NCI-H748 treated with DMSO at 0.1 percent for 48 hours (cell line): ENCODE measurements at places on chromosomes 6 and 20.

DNA sequence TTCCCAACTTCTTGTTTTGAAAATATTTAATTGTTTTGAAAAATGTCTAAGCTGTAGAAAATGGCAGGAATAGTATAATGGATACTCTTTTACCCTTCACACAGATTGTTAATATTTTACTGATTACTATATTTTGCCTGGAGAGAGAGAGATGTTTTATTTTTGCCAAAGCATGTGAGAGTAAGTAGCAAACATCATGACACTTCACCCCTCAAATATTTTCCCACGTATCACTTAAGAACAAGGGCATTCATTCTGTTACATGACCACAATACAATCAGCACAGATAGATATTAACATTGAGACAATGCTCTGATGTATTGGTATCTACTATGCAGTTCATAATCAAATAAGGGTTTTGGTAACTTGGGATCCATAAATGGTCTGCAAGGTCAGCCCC is 116.5 kb downstream of the CCDC170 start:
- no peak for DNase-seq

DNA sequence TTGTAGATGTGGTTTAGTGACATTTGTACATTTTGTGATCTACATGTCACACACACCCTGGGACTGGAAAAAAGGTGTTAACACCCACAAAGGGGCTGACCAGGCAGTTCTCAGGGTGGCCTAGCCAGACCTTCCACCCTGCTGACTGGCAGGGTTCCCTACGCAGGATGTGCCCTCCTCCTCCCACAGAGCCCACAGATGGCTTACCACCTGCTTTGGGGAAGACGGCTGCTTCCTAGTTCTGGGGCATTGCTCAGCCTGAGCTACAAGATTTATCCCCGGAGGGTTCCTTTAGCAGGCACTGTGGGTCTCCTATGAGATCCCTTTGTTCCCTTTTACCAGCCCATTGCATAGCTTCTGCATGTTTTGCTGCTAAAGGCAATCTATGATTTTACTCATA is 35.1 kb downstream of the SNAP25 start:
- no peak for DNase-seq

GRCh38 chr20:63394069-63394919 is 33.1 kb upstream of the CHRNA4 start:
- DNase-seq, result no peak

DNA sequence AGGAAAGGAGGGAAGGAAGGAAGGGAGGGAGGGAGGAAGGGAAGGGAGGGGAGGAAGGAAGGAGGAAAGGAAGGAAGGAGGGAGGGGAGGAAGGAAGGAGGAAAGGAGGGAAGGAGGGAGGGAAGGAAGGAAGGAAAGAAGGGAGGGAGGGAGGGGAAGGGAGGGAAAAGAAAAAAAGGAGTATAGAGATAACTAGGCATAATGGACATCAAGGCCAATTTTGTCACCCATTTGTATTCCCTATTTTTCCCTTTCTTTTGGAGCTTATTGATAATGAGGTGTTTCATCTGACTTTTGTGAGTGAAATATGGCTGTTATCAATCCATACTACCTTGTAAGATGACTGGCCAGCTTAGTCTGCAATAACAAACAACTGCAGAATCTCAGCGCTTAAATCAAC is 282.0 kb upstream of the FLRT3 start:
- DNase-seq, result no peak

DNA sequence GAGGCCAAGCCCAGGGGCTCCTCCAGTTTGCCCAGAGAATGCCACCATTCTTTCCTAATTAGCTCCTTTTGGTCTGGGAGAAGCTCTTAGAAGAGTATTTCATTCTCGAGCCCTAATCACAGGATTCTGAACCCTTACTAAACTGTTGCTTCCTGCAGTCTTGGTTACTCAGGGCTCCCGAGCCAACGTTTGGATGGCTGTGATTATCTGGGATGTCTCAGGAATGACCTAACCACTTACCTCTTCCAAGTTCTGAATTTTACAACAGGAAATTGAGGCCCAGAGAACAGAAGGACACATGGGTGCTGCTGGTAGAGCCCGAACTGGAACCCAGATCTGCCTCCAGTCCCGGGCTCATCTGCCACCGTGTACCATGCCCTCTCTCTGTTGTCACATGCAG is 22.2 kb upstream of the PNPLA1 start:
- no peak for DNase-seq

DNA sequence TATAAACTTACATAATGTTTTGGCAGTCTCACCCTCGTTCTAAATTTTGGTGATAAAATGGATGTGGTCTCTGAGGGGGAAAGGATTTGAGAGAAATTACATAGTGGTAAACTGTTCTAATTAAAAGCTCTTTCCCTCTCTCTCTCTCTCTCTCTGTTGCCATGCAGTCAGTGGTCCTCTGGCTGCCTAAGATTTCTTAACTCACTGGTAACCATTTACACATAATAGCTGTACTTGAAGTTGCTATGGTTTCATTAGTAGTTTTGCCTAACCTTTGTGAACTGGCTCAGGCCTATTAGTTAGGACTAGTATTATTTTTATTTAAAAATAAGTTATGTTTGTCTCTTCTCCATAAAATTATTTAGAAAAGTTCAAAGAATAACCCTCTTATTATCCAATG is 42.0 kb downstream of the MAPK14 start:
- no peak for DNase-seq

GRCh38 chr6:1724616-1725015 is 114.9 kb downstream of the FOXC1 start:
- DNase-seq, result peak; percentile 96

- DNase-seq, result peak; percentile 85
Observed at GRCh38 chr6:23176883-23177282, 607.5 kb downstream of the HDGFL1 start.

DNA sequence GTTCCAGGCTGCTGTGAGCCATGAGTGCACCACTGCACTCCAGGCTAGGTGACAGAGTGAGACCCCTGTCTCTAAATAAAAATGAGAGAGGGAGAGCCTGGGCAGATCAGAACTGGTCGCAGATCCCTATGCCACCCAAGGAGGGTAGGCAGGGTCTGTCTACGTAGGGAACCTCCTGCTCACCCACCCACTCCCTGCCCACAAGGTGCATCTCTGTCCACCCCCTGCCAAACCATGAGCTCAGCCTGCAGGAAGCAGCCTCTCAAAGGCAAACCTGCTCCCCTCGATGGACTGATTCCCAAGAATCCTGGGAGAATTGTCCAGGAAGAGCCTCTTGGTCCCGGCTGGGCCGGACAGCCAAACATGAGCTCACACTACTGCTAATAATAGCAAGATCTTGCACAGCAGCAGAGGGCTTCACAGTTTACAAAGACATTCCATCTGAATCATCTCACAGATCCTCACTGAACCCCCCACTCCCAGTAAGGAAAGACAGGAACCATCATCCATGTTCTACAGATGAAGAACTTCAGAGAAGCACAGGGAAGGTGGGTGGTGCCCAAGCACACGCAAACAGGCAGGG is 27.8 kb upstream of the TLDC2 start:
- no peak for DNase-seq

DNA sequence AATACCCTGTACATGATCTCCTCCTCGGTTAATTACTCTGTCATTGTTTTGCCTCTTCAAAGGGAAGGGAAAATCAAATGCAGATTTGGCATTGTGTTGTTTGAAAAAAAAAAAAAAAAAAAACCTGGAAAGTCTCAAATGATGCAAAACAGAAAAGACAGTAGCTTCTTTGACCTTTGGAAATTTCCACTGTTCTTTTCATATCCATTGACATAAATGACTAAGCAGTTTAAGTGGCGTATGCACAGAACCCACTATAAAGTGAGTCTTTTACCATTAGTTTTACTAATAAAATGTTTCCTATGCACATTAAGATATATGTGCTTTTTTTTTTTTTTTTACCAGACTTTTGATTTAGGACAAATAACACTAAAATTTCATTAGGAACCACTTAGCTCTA is 704.3 kb downstream of the TFAP2A start:
- DNase-seq, result no peak

- no peak for DNase-seq
Observed at GRCh38 chr20:32638848-32639247, 34.9 kb downstream of the C20orf203 start.

DNA sequence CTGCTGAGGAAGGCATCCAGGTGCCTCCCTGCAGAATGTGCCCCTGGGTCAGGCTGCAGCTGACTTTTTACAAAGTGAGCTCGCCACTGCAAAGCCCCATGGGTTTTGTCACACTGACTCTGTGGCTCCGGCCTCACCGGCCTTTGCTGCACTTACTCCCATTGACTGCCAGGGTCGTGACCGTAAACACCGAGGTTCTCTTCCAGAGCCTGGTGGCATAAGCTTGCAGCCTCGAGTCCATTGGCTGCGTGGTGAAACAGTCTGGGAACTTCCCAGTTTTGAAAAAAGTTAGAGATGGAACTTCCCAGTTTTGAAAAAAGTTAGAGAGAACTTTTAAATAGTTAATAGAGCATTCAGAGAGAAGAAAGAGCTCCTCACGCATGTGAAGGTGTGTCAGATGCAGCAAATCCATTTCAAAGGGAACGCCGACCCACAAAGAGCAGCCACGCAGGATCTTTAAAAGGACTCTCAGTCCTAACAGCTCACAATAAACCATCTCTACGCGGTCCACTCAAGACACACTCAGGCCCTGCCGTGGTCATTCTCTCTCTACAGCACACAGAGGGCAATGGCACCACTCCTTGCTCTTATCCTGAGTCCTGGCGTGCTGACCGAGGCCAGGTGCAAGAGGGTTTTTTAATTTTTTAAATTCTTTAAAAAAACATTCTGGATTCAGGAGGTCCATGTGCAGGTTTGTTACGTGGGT is 12.8 kb downstream of the RAMACL start:
- no peak for DNase-seq

DNA sequence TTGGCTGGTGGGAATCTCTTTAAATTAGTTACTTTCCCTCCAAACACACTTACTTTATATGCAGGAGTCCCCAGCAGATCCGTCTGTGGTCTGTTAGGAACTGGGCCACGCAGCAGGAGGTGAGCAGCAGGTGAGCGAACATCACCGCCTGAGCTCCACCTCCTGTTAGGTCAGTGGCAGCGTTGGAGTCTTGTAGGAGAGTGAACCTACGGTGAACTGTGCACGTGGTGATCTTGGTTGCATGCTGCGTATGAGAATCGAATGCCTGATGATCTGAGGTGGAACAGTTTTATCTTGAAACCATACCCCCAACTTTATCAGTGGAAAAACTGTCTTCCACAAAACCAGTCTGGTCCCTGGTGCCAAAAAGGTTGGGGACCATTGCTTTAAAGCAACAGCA is 5.0 kb downstream of the SERPINB6 start:
- no peak for DNase-seq

- no peak for DNase-seq
Observed at GRCh38 chr6:167806061-167806700, 20.5 kb upstream of the AFDN start.

- DNase-seq, result no peak
Observed at GRCh38 chr6:20020526-20020925, 183.4 kb downstream of the ID4 start.

DNA sequence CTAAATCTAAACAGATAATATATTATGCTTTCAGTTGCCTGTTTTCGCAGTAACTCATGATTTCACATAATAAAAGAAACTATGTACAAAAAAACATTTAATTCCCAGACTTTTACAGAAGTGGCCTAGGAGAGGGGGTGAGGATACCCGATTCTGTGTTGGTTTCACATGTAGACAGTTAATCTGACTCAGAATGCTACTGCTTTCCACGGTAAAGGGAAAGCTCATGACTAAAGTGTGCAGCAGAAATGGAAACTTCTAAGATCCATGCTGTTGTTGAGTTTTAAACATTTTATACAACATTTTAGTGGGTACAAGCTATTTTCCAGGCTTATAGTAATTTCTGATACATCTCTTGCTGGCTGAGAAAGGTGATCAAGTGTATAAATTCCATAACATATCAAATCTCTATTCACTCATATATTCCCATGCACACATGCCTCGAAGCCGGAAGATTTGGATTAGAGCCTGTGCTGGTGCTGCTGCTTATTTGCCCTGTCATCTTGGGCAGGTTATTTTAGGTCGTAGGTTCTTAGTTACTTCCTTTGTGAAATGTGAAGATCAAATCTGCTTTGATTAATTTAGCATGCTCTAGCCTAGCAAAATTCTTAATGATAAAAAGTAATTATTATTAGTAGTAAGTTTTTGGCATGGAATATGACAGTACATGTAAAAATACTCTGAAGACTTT is 896.7 kb upstream of the MAP3K7 start:
- no peak for DNase-seq

DNA sequence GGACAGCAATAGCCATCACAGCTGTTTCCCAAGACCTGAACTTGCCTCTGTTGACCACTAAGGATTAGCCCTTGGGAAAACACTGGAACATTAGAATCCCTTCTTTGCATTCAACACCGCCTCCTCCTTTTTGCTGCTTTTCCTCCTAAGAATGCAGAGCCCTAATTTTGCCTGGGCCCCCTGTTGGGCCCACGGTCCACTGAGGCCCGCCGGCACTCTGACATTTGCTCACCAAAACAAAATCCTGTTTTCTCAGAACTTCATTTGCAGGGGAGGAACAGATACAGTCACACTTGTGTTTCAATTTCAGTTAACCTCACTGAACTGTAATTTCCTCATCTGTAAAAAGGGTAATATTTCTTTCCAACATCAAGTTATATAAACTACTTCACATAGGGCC is 116.0 kb upstream of the JARID2 start:
- DNase-seq, result no peak

- no peak for DNase-seq
Observed at GRCh38 chr6:138541823-138542481, 42.7 kb upstream of the NHSL1 start.

DNA sequence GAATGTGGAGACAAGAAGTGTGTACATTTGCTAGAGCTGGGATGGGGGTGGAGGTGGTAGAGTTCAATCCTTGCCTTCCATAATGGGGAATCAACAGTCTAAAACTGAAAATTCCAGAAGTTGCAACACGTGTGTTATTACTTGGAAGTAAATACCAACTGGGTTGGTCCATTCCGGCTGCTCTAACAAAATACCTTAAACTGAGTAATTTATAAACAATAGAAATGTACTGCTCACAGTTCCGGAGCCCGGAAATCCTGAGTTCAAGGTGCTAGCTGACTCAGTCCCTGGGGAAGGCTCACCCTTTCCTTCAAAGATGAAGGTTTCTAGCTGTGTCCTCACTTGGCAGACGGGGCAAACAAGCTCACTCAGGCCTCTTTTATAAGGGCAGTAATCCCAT is 59.0 kb downstream of the RIN2 start:
- DNase-seq, result no peak
